Smooth muscle cell of the brain vasculature (primary cell): ENCODE measurements at places on chromosomes 6 and 20.
A peak's percentile ranks its signal among the peaks of the same experiment; 100 is the strongest.

- peak; percentile 74 for DNase-seq
Observed at GRCh38 chr6:149316740-149317643, 520 bp upstream of the TAB2 start.

GRCh38 chr6:47170617-47170947, 128.4 kb upstream of the ADGRF1 start:
- no peak for DNase-seq

- DNase-seq = no peak
Observed at GRCh38 chr6:36600564-36601146, 6.5 kb downstream of the SRSF3 start.

DNA sequence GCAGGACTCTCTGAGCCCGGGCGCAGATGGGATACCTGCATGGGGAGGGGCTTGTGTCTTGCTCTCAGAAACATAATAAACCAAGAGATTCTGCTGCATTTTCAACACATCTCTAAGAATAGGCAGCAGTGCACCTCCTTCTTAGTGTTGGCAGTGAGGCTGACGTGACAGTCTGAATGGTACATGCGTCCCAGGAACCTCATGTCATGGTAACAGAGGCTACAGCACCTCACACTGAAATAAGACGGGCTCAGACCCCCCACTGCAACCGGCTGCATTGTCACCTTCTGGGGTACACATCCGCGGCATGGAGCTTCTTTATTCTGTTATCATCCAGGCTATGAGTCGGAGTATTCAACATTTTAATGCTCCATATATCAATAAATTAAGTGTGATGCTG, 397.3 kb upstream of the AGPAT4 start:
- no peak for DNase-seq

GRCh38 chr20:53929974-53930650, 140.3 kb downstream of the BCAS1 start:
- DNase-seq = no peak

- DNase-seq = peak; percentile 9
Observed at GRCh38 chr20:63434599-63435378, 37.7 kb downstream of the KCNQ2 start.

DNA sequence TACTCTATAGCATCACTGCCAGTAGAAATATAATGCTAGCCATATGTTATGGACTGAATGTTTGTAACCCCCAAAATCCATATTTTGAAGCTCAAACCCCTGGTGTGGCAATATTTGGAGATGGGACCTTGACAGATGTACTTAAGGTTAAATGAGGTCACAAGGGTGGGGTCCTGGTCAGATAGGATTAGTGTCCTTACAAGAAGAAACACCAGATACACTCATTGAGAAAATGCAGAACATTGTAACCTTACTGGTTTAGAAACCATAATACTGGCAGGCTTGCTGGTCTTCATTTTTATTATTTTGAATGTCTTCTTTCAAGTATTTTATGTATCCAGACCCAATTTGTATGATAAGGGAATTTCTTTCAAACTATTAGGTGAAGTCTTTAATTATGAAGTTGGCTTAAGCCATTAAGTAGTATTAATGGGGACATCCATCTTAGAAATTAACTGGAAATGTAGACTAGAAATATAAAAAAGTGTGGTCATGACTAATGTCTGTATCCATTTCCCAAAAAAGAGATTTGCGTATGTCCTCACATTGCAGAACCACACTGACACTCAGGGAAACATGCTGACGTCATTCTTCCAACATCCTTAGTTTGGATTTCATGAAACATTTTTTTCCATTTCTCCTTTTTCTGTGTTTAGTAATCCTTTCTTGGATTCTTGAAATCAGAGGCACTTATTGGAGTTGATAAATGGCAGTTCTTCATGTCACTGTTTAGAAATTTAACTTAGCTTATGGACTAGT, 32.4 kb downstream of the SLC16A10 start:
- no peak for DNase-seq

GRCh38 chr6:77341058-77341986, 122.0 kb downstream of the HTR1B start:
- no peak for DNase-seq
